CD4-positive, alpha-beta T cell treated with Interleukin-15 for 4 hours (primary cell): ENCODE measurements at places on chromosomes 12 and 14.

DNA sequence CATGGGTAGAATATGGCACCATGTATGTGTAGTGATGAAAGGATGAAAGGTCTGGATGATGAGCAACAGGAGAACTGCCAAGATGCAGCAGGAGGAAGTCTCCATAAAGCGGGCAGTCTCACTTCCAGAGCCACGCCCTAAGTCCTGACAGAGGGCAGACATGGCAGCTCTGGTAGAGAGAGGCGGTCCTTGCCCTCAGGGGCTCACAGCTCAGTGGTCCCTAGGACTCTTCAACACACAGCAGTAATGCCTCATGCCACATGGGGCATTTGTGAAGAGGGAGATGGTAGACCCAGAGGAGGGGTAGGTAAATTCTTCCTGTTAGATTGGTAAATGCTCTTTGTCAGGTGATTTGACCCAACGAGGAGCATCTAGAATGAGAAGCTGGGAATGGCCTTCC, 1088.4 kb downstream of the BCL11B start:
- DNase-seq: no peak

GRCh38 chr14:104350463-104351185, 212.2 kb downstream of the KIF26A start:
- DNase-seq: no peak

- no peak for DNase-seq
These were observed 4.0 kb upstream of the MYRFL start for GRCh38 chr12:69821032-69821455.

GRCh38 chr12:124651516-124652273, 84.3 kb upstream of the NCOR2 start:
- DNase-seq: no peak

- no peak for DNase-seq
These were observed 30.5 kb downstream of the PLXNC1 start for GRCh38 chr12:94178882-94179281.

GRCh38 chr14:94045563-94046345, 19.6 kb downstream of the OTUB2 start:
- DNase-seq: no peak
